ENCODE measurements at places on chromosomes 12 and 14.

- DNase-seq = no peak
Measured at GRCh38 chr12:66196806-66197205, 7.8 kb downstream of the IRAK3 start.

DNA sequence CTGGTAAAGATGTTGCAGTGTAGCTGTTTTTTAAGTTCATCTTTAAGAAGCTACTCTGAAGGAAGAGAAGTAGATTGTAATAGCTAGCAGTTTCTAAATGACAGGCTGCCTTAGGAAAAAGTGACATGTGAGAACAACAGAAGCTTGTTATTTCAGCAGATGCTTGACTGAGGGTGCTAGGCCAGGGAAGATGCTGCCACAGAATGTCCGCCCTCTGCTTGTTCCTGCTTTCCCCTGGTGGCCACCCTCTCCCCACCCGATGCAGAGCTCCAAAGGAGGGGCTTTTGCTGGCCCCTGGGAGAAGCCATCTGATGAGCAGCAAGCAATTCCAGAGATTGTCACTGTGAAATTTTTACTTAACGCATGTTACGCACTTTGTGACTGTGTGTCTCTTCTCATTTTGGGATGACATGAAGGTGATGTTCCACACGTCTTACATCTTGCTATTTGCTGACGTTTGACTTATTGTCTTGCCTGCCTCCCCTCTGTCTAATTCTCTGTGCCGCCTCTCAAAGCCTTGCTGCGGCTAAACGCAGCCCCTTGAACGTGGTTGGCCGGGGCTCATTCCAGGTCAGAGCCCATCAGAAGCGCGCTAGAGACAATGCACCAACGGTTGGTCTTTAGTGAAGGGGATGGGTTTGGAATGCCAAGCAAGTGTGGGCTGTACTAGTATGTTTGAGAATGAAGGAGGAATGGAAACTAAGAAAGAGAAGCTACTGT lies 44.8 kb downstream of the WDR20 start:
- no peak for DNase-seq

- DNase-seq = no peak
Measured at GRCh38 chr14:23365036-23365731, at the start of gene EFS. EFS (minus strand) TSS chr14:23365172; CDS start chr14:23365025, 147 bp downstream.

DNA sequence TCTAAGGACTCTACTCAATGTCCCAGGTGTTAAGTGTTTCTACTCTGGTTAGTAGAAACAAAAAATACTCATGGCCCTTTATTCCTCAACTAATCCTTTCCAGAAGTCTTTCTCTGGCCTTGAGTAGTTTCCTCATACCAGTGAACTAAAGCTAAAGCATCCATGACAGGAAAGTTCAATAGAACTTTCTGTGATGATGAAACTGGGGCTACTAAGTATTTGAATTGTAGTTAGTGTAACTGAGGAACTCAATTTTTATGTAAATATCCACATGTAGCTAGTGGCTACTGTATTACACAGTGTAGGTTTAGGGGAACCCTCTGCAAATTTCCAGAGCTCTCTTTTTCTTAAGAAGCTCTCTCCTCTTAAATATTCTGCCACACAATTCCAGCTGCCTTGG lies 63.7 kb downstream of the R3HDM2 start:
- DNase-seq = no peak

GRCh38 chr14:25110106-25110505 lies 60.2 kb upstream of the STXBP6 start:
- no peak for DNase-seq

DNA sequence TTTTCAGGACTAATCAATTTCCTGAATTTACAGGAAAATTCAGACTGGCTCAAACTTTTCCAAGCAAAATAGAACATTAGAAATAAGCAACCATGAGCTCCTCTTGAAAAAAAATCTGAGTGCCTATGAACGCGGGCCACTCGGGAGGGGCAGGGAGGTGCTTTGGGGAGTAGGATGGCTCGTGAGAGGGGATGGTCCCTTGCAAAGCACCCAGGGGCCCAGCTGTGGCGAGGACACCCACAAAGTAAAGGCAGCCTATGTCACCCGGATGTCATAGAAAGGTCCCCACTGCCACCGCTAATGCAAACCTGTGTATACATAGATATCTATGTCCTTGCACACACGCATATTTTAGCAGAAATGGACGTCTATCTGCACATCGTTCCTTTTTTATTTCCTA lies 309.9 kb downstream of the ADGRD1 start:
- no peak for DNase-seq

DNA sequence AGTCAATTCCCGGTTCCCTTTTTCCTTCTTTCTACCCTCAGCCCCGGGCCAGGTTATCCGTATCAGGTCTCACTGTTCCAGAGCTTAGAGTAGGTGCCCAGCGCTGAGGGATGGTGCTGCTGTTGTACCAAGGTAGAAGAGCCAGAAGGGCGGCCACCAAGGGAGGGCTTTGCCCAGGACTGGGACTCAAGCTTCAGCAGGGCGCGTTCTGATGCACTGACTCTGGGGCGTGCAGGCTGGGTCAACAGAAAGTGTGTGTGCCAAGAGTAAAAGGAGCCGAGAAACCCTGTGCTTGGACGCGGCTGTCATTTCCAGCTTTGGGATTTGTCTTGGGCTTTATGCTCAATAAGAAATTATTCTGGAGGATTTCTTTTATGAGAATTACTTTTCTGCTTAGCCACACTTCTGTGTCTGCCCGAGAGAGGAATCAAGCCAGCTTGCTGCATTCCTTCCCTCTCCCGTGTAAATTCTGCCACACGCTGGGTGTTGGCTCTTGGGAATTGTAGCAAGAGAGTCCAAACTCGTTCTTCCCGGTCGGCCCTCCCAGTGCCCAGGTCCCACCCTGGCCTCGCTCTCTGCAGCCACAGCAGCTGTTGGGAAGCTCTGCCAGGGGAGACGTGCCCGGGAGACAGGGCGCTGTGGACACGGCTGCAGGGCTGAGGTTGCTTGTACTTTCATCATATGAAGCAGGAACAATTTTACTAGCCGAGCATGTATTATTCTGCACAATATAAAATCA lies 98.0 kb downstream of the FBXL14 start:
- no peak for DNase-seq

GRCh38 chr12:77841521-77841920 lies 10.8 kb downstream of the NAV3 start:
- DNase-seq = no peak

- DNase-seq = no peak
Measured at GRCh38 chr12:98244136-98244535, 271.3 kb upstream of the TMPO start.

DNA sequence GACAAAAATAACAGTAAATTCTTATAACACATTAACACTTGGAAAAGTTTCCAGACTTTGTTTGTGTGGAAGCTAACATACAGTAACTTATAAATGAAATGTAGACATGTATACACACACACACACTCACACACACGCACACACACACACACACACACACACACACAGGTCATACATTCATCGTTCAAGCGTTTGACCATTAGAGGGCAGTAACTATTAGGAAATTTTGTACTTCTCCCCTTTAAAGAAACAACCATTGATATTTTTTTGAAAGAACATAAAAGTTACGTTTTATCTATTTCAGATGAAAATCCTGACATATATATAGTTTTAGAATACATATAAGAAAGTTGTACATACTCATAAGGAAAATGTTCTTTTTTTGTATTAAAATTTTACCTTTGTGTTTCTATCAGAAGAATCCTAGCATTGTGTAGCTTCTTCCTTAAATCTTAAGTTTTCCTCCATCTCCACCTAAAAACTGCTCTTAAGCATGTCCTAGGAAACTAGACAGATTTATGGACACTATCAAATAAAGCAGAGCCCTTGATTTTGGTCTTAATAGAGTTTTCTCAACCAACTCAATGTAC lies 29.0 kb downstream of the PTPRQ start:
- DNase-seq = no peak

DNA sequence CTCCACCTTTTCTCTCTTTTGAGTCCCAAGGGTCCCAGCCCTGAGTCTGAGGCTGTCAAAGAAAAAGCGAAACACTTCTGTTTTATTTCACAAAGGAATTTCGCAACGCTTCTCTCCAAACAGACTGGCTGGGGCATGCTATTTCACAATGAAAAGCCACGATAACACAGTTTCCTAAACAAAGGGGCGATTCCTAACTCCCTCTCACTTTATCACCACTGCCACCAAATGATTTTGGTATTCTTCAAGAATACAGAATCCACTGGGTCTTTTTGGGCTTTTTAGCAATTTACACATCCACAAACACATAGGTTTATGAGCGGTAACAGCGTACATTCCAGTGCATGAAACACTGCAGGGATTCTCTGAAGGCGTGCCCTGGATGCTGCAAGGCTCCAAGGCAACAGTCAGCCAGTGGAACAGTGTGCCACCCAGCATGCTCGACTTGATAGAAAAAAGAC lies 161.2 kb downstream of the DAD1 start:
- no peak for DNase-seq

DNA sequence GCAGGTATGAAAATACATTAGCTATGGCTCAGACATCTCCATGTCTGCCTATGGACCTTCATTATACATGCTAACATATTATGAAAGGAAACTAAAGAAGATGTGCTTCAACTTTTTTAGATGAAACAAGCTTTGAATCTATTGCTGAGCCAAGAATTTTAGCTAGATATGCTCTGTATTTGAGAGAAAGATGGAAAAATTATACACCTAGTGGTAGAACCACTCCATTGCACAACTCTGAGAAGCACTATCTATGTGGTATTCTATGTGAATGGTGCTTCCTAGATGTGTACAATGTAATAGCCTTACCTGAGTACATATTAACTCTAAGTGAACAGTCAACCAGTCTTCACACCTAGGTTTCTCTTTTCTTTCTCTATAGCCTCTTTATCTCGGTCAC lies 17.3 kb downstream of the EPYC start:
- no peak for DNase-seq

DNA sequence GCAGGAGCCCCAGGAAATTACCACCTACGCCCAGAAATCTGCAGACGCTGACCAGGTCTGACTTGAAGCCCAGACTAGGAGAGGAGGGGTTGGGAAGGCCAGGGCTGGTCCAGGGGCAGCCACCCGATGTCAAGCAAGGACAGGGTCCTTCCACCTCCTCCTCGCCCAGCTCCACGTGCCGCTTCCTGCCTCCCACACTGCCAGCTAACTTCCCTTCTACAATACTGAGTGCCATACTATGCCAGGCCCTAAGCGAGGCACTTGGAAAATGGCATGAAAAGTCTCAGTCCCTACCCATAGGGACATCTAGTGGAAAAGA lies 71.7 kb downstream of the SETD3 start:
- DNase-seq = no peak

DNA sequence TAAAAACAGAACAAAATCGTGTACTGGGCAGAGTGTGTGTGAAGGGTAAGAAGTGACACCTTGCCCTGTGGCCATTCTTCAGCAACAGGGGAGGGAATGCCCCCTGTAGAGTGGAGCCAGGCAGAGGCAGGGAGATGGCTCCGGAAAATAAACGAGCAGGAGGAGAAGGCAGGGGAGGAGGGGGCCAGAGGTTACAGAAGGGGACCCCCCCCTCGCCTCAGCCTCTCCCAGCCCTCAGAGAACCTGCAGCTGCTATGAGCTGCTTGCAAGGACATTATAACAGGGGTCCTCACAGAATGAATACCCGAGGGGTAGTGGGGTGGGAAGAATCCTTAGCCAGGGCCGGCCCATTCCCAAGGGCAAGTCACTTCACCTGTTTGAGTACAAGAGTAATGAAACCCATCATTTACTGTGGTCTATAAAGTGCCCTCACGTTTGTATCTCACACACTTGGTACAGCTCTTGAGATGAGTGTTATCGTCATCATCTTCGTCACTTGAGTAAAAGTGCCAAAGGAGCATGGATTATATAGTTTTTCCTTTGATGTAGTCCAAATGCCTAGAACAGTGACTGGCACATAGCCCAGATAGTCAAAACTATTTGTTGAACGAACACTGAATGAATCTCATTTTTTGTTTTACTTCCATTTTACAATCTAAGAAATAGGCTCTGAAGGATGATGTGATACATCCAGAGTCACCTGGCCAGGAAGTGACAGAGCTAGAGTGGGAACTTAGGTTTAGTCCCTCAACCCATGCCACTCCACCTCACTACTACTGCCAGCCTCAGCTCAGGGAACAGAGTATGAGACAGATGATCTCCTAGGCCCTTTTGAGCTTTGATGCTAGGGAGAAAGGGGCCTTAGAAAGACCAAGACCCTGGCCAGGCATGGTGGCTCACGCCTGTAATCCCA lies 14.5 kb downstream of the SCNN1A start:
- DNase-seq = no peak

GRCh38 chr12:108465417-108465816 lies 49.7 kb upstream of the FICD start:
- DNase-seq = no peak

DNA sequence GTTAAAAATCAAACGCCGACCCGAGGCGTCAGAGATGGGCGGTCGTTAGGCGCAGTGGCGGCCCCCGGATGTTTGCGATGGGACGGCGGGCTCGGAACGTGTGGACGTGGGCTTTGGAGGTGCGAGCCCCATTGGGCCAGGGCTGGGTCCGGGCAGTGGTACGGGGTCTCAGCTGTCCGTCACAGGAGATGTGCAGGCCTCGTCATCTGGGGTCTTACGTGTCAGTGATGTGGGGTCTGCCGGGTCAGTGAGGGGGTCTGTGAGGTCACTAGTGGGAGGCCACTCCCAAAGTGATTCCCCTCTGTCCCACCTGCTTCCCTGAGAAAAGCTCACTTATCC lies 21.6 kb upstream of the CHFR start:
- DNase-seq = no peak

GRCh38 chr14:20485900-20486299 lies 16.7 kb downstream of the PNP start:
- DNase-seq = no peak

DNA sequence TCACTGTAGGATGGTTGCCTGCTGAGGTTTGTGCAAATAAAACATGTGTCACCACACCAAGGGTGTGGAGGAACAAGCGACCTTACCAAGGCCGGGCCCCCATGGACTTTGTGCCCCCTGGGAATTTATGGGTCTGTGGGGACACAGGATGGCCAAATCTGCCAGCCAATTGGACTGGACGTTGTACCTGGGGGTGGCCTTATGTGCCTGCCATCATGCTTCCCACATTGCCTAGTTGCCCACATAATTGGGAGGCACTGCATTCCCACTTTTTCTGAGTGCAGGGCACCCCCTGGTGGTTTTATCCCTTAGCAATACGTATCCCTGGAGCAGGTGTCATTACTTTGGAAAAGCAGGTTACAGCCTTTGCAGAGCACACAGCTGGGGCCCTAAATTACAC lies 92.6 kb upstream of the TMPO start:
- DNase-seq = no peak

Data from nucleus accumbens (tissue), 56 donors.